ENCODE measurements at places on chromosomes 1 and 21.

GRCh38 chr1:218361298-218362065 is 16.3 kb downstream of the TGFB2 start:
- no peak for DNase-seq

DNA sequence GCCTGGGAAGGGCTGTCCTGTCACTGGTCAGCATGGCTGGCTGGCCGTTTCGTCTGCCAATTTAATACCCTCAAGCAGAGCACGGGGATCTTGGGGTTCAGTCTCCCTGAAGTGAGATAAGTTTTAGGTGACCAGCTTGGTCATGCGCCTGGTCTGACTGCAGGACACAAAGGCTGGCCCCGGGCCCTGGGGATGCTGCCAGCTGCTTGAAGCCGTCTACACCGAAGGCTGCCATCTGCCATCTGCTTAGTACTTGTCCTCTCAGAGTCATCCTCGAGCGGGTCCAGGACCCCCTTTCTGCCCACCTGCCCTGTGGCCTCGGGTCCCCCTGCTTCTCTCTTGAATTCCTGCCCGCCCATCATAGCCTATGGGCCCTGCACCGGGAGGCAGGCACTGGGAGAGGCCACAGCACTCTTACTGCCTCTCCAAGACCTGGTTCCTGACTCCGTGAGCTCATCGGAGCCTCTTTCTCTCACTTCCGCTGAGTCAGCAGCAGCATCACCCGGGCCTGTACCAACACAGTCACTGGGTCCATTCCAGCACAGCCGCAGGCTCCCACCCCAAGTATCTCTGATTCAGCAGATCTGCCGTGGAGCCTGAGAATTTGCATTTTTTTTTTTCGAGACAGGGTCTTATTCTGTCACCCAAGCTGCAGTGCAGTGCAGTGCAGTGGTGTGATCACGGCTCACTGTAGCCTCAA is 7.0 kb downstream of the FBLIM1 start:
- DNase-seq, result no peak

DNA sequence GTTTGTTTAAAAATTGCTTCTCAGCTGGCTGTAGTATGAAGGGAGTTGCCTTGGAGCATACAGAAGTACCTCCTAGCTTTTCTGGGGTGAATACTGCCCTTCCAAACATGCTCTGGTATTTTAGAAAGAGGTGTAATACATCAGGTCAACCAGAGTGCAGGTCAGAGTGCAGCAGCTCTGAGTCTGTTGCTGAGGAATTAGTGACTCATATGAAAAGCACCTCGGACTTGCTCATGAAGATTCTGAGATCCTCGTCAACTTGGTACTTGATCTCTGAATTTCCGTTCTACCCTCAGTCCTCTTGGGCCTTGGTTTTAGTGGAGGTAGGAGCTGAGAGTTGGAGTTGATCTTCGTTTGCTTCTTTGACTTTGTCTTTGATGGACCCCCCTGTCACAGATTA is 67.3 kb downstream of the NOS1AP start:
- DNase-seq, result no peak

DNA sequence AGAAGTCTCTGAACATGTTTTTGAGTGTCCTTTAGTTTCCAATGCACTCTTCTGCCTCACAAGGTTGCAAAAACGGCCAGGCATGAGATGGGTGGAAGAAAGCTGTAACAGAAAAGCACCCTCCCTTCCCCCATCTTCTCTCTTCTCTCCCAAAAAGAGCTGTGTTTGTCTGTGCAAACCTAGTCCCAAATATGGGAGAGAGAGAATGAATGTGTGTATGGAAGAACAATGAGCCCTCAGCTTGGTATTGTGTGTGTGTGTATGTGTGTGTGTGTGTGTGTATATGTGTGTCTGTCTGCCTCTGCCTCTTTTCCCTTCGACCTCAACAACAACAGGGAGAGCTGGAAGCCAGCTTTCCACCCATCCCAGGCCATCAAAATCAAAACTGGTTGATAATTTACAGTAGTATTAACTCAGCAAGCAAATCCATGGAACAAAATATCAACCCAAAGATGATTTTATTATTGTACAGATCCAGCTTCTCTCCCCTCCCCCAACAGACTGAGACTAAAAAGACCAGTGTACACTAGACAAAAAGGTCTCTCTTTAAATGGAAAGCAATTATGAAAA is 1.8 kb downstream of the RERE start:
- DNase-seq, result no peak

DNA sequence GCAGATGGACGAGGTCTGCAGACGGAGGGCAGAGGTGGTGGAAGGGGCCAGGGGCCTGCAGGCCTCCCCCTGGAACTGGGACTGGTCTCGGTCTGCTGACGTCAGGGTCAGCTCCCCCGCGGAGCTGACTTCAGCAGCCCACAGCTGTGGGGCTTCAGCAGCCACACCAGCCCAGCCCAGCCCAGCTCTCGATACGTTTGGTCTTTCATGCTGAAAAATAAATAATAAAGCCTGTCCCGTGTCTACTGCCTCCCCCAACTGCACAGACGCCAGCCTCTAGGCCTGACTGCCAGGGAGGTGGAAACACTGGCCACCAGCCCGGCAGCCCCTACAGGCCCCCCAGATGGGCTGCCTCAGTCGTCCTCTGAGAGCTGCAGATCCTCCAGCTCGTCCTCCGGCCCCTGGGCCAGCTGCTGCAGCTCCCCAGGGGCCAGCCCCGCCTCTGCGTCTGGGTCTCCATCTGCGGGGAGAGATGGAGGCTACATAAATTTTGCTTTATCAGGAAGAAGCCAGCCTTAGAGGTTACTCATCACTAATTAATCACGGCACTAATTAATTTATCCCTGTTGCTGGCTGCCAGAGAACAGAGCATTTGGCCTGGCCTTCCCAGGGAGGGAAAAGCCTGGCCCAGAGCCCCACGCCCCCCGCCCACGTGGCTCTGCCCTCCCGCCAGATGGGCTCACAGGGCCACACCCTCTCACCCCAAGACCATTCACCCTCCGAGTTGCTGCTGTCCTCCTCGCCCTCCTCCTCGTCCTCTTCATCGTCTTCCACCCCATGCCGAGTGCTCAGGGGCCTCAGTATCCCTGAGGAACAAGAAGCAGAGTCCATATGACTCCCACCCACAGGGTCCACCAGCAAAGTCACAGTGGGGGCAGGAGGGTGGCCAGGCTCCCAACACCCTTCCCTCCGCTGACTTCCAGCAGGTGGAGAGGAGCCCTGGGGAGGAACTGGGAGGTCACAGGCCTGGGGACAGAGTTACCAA is 14.4 kb downstream of the NOC2L start:
- no peak for DNase-seq

GRCh38 chr1:1349256-1350012 is at the start of gene DVL1:
Gene DVL1, minus strand, starts transcription at chr1:1349418. Its CDS starts 353 bp downstream, at chr1:1349065.
- DNase-seq, result peak; percentile 53

- DNase-seq, result no peak
These were observed 528.5 kb downstream of the MATN1 start for GRCh38 chr1:30194741-30195423.

DNA sequence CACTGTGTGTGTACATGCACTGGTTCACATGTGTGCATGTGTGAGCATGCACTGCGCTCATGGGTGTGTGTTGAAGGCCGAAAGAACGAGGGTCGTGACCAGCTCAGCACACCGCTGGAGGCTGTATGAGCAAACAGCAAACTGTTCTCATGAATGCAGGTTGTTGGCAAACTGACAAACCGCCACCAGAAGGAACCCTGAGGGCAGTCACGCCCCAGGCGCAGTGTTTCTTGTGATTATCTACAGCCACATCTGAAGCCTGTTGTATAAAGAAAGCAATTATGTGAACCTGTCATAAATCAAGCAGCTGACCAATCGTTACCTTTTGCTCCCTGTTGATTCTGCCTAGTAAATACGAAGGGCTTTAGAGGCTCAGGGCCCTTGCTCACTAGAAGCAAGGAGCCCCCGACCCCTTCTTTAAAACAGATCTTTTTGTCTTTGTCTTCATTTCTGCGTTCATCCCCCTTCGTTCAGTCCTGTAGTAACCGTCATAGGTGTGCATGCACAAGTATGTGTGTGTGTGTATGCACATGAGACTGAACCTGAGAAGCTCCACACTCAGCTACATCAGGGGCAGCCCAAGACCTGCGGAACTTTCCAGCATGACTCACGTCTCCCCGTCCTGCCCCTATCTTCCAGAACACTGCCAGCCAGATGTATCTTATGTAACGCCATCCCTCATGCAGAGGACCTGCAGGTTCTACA is 16.8 kb upstream of the RIPK4 start:
- DNase-seq, result no peak

DNA sequence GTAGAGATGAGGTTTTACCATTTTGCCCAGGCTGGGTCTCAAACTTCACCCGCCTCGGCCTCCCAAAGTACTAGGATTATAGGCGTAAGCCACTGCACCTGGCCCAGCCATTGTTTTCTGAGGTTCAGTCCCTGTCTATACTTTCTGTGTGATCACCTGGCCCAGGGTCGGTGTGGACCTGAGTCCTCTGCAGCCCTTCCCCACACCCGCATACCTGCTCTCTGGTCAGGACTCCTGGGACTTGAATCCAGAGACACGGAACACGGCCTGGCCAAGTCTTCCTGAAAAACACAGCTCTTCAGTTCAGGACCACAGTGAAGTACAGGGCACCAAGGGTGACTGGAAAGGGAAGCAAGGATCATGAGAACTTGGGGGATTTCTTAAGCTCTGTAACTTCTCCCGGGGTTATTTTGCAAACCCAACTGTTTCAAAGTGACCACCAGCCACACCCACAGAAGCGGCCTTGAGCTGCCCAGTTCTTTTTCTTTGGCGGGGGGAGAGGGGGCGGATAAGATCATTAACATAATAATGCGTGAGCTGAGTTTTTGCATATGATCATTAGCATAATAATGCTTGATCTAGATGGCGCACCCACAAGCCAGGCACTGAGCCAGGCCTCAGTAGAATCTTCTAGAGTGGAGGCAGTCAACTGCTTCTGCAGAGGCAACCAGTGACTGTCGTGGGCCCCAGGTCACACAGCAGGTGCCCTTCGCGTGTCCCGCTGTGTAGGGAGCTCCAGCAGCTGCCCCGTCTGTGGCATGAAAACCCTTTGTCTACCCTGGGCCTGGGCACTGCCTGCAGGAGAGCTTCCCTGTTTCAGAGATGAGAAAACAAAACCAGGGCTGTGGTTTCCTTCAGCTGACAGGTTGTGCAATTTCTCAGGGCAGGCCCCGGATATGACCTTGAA is 1.7 kb upstream of the NADK start:
- DNase-seq, result no peak

DNA sequence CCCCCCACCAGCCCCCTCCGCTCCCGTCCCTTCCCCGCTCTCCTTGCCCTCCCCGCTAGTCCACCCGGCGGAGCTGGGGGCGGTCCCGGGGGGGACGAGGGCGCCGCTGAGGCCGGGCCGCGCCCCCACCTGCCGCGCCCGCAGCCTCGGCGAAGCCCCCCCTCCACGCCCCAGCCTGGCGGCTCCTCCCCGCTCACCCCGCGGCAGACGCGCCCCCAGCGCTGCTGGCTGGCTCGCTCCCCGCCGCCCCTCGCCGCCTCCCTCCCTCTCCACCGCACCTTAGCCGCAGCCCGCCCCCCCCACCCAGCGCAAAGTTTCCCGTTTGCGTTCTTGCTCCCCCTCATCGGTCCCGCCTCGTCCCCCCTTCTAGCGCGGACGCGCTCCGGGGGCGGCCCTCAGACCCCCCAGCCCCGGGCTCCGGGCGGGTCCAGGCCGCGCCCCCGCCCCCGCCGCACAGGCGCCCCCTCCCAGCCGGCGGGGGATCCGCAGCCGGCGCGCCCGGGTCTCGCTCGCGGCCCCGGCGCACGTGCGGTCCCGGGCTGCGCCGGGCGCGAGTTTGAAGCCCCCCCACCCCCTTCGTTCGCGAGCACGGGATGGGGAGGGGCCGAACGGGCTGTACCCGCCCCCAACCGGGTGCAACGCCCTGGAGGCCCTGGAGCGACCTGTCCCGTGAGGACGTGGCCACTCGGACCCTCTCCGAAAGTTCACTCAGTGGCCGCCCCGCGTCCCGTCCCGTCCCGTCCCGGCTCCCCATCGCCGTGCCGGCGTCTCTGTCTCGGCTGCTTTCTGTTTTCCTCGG is 623 bp downstream of the PTPRF start:
- no peak for DNase-seq

GRCh38 chr1:121558514-121558913 is 373.7 kb downstream of the SRGAP2C start:
- no peak for DNase-seq

DNA sequence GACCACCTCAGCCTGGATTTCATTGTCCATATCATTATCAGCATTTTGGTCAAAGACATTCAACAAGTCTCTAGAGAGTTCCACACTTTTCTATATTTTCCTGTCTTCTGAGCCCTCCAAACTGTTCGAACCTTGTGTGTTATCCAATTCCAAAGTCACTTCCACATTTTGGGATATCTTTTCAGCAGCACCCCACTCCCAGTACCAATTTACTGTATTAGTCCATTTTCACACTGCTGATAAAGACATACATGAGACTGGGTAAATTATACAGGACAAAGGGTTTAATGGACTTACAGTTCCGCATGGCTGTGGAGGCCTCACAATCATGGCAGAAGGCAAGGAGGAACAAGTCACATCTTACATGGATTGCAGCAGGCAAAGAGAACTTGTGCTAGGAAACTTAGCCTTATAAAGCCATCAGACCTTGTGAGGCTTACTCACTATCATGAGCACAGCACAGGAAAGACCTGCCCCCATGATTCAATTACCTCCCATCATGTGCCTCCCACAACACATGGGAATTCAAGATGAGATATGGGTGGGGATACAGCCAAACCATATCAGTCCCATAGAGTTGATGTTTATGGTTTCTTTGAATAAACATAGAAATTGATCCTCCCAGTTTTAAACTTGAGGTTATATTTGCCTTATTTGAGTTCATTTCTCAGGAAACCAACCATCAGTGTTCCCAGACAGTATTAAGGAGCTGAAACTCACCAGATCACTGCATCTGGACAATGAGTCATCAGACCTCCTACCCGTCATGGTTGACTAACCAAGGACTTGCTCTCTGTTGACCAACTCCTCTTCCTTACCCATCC is 322.7 kb upstream of the DUSP10 start:
- DNase-seq, result no peak
